ENCODE measurements at places on chromosomes 12 and 14.
A peak's percentile ranks its signal among the peaks of the same experiment; 100 is the strongest.

DNA sequence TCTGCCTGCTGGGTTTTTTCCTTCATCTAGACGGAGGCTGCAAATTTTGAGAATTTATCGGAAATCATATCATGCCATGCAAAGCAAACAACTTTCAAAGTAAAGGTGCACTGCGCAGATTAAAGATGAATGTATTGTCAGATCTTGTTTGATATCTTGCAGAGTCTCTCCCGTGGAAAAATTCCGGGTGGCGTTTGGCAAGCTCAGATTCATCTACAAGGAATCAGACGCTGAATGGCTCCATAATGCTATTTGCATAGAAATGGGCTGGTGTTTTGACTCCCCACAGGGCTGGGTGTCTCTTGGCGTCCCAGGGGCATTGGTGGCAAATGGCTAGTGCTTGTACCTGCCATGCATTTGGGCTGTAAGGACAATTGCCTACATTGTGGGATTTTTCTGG lies 274.0 kb downstream of the VRK1 start:
- DNase-seq: no peak

DNA sequence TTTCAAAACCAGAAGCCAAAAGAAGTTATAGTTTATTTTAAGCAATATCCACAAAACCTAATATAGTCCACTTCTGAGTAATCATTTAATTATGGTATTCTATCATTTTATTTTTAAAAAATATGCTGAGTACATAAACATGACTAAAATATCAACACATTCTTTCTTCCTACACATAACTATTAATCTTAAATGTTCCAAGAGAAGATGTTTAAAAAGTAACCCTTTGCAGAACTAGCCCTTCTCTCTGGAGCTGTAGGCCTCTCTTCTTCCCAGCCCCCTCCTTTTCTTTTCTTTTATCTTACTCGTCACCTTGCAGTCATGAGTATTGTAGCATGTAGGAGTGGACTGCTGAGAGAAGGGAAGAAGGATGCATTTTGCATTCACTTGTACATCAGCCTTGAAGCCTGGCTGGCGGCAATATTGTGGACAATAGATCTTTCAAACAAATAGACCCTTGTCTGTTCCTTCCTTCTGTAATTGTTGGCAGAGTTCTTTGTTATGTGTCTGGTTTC lies 941.9 kb downstream of the NRXN3 start:
- DNase-seq: no peak

DNA sequence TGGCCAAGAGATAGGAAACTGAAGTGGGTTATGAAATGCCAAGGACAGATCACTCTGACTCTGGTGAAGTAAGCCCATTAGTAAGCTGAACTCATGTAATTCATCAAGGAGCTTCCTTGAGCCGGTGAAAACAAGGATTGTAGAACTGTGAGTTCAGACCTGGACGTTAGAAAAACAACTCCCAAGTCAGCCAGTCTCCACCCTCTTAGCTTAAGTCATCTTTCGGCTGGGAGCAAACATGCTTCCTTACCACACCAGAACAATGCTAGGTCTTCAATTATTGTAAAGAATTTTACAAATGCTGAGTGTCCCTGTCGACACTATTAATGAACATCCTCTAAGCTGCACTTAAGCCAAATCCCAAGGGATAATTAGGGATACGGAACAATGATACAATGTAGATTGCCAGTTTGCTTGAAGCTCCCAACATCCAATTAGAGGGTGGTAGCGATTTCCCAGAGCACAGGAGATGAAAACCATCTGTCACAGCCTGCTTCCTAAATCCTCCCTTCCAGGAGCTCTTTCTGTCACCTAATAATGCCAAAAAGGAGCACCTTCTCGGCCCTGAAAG lies 45.7 kb upstream of the VASH1 start:
- DNase-seq: peak; percentile 21

DNA sequence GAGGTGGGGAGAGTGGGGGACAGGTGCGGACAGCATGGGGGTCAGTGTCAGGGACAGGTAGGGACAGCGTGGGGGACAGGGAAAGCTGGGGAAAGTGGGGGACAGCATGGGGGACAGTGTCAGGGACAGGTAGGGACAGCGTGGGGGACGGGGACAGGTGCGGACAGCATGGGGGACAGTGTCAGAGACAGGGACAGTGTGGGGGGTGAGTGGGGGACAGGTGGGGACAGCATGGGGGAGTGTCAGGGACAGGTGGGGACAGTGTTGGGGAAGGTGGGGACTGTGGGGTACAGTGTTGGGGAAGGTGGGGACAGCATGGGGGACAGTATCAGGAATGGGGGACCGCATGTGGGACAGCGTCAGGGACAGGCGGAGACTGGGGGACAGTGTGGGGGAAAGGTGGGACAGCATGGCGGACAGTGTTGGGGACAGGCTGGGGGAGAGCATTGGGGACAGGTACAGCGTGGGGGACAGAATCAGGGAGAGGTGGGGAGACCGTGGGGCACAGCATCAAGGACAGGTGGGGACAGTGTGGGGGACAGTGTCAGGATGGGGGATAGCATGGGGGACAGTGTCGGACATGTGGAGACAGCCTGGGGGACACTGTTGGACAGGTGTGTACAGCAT lies 96.1 kb downstream of the TMEM121 start:
- DNase-seq: no peak

GRCh38 chr14:61253064-61253738 lies 27.9 kb downstream of the TMEM30B start:
- no peak for DNase-seq

- peak; percentile 78 for DNase-seq
Observed at GRCh38 chr12:40224439-40225291, at the start of gene LRRK2. LRRK2 (plus strand) TSS chr12:40224997; CDS start chr12:40225132, 135 bp downstream.

All from iris pigment epithelial cell (primary cell).